OCI-M1 (cell line): ENCODE measurements at places on chromosomes 6 and 20.

DNA sequence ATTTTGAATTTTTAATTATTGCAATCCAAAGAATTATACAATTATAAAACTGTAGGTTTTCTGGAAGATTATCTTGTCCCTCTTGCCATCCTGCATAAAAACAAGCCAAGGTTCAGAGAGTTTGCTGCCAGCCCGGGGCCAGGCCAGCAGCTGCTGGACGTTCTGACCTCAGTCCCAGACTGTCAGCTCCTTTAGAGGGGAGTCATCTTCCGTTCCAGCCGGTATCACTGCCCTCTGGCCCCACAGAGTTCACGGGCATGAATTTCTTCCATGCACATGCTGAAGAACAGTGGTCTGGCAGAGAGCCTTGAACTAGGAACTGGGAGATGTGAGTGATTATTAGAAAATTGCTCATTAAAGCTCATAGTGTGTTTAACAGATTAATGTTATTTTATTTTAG, 130.4 kb upstream of the QKI start:
- no peak for DNase-seq

DNA sequence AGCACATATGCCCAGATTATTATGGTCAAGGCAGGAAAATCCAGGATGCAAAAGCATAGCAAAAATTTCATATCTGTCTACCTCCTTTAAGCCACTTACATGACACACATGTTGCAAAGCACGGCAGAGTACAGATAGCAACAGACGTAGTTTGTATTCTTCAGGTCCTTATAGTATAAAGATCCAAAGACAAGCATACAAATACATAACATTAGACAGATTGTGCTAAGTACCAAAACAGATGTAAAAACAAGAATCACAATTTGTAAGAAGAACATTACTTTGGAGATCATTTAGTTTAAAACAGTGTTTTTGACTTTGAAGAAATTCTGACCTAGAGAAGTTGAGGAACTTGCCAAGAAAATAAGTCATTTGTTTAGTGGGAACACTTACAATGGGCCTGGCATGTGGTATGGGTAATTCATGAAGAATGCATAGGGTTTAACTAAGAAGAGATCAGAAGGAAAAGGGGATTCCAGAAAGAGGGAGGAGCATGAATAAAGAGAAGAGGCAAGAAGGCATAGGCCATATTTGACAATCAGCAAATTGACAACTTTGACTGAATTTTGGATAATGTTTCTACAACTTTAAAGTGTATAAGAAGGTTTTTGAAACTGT, 30.6 kb upstream of the LMBRD1 start:
- DNase-seq = no peak

DNA sequence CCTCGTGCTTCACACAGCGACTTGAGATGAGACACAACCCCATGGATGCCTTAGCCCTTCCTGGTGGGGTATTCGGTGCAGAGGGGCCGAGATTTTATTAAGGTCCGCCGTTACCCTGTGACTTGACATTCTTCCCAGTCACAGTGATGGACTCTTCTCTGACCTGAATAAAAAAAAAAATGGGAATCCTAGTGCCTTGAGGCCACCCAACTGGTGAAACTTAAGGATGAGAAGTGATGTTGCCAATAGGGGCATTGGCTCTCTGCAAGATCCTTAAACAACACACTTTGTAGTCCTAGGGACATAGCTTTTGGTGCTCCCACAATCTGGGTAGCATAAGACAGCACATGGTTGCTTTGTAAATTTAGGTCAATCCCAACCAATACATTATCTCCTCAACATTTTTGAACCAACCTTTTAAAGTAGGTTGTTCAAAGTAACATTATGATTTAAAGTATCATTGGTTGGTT, 814 bp upstream of the ADNP start:
- peak; percentile 56 for DNase-seq

DNA sequence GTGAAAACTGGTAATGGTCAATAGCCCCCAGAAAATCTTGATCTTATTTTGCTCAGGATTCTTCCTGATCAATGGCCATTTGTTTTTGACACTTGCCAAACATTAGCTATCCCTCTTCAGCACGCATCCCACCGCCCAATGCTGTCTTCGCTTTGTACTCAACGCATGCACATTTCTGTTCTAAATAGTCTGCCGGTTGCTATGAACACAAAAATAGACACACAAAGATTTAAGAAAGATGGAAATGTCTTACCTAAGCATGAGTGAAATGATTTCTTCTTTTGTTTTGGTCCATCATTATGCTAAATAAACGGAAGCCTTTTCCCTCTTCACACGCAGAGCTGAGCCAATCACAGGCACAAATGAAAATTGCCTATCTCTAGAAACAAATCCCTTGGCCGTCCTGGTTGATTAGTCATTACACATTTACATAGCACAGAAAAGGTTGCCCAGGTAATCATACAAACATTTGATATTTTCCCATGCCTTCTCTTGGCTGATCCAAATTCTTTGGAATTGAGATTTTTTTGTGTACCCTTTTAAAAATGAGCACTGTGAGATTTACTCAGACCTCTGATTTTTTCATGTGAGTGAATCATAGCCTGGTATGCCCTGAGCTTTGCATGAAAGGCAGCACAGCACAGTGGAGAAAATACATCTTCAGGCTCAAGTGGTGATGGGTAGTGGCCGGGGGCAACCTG, 70.5 kb upstream of the FAM184A start:
- no peak for DNase-seq

DNA sequence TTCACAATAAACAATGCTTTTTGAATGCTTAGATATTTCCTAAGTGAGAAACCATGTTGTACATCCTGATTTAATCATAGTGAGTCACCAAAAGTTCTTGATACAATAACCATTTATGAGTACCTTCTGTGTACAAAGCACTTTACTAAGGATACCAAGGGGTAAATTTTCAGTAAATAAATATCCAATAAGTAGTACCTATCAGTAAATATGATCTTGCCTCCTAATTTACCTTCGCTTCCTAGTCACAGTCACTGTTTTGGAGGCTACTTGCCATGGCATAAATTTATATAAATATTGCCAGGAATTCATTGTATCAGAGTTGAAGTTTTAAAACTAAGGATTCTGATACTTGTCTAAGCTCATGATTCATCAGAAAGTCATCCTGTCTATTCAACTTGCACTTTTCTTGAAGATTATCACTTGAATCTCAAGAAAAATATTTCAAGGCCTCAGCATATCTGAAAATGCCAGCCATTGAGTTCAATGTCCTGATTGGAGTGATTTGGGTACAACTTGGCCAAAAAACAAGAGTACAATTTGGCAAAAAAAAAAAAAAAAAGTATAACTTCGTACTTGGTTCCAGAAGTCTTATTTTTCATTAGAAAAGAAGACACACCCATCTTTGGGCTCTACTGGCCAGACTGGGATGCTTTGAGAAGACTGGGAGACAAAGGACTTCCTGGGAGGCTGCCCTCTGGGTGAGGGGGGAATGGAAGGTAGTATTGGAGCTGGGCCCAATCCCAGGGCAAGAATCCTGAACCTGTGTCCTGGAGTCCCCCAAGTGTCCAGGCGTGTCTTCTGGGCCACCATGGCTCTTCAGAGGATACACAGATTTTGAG, 32.8 kb downstream of the RAB22A start:
- no peak for DNase-seq

GRCh38 chr6:71531006-71531405, 242.4 kb downstream of the OGFRL1 start:
- DNase-seq = no peak

GRCh38 chr6:39214120-39214813, 15.0 kb downstream of the KCNK5 start:
- DNase-seq = no peak

- no peak for DNase-seq
These were observed 133.4 kb downstream of the RFPL4B start for GRCh38 chr6:112480553-112480952.

GRCh38 chr20:4569865-4570264, 151.8 kb upstream of the PRND start:
- DNase-seq = no peak

- no peak for DNase-seq
These were observed 13.0 kb downstream of the TENT5A start for GRCh38 chr6:81739230-81740195.

- DNase-seq = no peak
These were observed 40.3 kb downstream of the TRERF1 start for GRCh38 chr6:42411406-42411805.

GRCh38 chr20:3685341-3685740, 3.5 kb upstream of the ADAM33 start:
- no peak for DNase-seq

DNA sequence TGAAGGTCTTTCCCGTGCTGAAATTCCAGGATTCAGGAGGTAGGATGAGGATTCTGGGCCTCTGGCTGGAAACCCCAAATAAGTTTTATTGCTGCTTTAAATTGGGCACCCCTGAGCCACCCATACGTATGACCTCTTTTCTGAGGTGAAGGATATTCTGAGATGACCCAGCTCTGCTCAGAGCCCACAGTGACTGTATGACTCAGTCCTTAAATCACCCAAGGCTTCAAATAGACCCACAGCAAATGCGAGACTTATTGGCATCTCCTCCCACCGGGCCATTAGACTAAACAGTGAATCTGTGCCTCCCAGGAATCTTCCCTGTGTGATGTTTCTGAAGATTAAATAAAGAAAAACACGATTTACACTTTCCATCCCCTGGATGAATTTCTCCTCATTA, 9.5 kb downstream of the SIRPG start:
- no peak for DNase-seq

DNA sequence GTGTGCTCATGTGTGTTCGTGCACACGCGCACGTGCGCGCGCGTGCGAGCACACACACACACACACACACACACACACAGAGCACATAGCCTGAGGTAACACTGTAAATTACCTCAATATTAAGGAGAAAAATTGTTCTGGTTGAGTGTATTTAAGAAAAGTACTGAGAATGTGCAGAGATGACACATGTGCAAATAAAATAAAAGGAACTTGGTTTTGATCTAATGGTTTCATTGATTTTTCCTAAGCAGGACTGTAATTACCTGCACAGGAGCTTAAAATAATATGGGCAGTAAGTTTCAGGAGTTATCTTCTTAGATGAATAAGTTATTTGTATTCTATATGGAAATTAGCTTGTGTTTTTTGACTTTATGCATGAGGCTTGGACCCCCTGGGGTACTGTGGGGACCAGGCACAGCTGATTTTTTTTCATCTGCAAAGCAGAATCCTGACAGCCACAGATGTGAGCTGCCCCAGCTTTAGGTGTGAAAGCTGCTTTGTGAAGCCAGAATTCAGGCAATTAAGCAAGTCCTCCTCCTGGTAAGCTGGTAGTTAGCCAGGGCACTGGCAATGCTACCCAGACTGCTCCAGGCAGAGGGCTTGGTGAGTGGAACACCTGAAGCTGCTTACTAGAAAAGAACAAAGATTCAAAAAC, 1040.6 kb upstream of the CITED2 start:
- no peak for DNase-seq

- DNase-seq = no peak
These were observed 148.9 kb downstream of the MAFB start for GRCh38 chr20:40540166-40540565.

DNA sequence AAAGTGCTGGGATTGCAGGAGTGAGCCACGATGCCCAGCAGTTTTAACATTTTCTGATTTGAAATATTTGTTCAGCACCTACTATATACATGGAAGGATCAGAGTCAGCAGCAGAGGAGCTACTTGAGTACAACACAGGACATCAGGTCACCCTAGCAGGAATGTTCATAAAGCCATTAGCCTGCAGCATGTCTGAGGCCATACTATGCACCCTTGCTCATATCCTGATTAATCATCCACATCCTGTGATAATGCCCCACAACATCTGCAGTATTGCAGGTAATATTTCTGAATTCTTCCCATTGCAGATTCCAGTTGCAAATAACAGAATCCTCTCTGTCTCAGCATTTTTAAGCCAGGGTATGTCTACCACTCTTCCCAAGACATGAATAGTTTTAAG, 171.0 kb upstream of the PRND start:
- DNase-seq = no peak

- no peak for DNase-seq
These were observed 97.5 kb upstream of the RPS6KA2 start for GRCh38 chr6:166724576-166724975.

- DNase-seq = no peak
These were observed 1.9 kb downstream of the NT5E start for GRCh38 chr6:85451565-85452306.

DNA sequence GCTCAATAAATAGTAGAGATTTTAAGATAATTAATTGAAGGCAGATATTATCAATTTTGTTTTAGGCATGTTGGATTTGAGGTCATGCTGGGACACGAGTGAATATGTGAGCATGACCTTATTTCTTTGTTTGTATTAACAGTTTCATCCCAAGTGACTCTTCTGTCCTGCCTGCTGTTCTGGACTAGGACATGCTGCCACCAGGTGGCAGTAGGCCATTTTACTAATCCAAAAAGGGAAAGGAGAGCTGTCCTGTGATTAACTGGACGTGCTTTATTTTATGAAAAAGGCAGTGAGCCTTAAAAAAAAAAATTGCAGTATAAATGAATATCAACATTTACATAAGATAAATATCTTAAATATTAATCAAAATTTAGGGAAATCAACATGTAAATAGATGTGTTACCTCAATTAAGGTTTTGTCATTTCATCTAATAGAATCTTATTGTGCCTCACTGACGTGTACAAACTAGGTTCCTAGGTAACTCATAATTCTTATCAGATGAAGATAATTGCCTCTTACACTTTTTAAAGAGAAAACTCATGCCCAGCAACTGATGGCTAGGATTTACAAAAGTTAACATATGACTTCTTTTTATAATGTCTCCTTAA, 49.8 kb downstream of the FRK start:
- DNase-seq = peak; percentile 83

DNA sequence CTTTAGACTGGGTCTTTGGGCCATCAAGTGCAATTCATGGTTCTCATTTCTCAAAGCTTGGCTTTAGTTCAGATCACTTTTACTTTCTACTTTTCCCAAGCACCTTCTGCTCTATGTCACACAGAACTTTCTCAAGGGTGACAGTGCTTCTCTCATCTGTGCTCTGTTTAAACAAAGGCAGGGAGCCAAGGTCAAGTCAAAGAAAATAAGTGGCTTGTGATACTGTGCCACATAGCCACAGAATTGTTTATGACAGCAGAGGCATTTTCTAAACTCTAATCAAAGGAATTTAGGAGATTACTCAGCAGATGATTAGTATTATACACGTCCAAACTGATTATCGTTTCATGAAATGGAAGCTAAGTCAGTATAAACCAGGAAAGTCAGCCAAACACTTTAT, 348.0 kb downstream of the HDGFL1 start:
- DNase-seq = no peak

DNA sequence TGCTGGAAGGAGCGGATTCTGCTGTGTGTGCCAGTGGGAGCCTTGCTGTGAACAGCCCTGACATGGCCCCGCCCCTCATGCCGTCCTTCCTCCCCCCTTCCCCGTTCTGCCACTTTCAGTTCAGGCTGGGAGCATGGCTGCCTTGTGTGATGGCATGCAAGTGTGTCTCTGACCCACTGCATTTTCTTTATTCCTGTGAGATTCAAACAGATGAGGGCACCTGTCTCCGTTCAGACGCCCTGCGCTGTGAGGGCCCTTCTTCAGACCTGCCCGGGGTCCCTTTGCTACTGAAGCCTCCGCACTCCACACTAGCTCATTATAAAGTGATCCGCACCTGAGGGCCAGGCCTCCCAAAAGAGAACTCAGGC, 88.3 kb downstream of the TAF4 start:
- no peak for DNase-seq
